ENCODE measurements at places on chromosomes 5 and 9. TPM values are rescaled to one million over a fixed set of nuclear protein-coding genes. Genes with fewer than 3 reads are reported as not detected.

DNA sequence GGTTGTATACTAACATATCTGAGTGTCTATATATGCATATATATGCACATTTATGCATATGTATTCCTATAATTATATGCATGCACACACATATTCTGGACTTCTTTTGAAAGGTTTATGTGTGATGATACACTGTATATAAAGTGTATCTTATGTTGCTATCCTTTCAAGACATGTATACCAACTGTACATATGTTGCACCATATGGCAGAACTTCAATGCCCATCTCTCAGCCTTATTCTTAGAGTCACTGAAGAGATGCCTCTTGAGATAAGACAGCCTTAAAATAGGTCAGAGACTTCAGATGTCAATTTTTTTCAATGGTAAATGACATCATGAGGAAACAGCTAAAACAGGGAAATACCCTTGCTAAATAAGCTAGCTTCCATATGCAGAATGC is 461.4 kb downstream of the SPATA31D1 start:
- DNase-seq = no peak
- H3K36me3 ChIP-seq = no peaks in the 10 kb centered on the region
- no peak overlapping the region for H3K4me3 ChIP-seq

DNA sequence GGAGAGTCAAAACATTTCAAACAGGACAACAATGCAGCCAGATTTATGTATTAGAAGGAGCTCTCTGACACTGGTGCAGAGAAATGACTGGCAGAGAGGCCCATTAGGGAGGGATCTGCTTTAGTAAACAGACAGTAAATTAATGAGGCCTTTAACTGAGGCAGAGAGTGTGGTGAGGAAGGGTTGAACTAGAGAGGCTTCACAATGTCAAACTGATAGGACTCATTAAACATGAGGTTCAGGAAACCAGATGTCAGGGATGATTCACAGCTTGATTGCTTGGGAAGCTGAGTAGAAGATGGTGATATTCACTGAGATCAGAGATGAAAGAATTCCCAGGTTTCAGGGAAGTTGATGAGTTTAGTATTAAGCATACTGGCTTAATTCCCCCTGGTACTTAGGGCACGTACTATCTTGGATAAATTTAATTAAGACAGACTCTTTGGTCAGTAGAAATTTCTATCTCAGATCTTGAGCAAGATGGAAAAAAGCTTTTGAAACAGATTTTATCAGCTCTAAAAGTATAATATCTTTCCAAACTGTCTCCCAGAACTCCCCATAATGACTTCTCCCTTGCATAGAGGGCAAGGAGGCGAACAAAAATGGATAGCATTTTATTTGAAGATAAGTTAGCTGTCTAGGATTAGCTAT is 8.6 kb upstream of the MUSK start:
- no peaks in the 10 kb centered on the region for H3K4me1 ChIP-seq
- H3K36me3 ChIP-seq = no peaks in the 10 kb centered on the region
- no peak for DNase-seq
- no peak overlapping the region for H3K27ac ChIP-seq
- H3K4me3 ChIP-seq = no peak overlapping the region

DNA sequence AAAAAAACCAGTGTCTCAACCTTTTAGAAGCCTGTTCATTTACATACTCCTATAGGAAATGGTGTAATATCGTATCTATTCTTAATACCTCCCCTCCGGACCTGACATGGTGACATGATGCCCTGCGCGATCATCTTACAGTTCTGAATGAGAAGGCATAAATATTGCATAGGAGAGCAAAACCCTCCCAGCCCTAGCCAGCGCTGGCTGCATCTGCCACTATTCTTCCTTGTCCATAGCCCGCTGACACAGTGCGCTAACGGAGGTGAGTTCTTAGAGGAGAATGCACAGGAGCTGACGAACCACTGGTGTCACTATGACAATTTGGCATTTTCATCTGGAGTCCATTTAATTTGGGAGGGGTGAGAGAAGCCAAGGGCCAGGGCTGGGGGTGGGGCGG is 290.1 kb downstream of the EFNA5 start:
- no peaks in the 10 kb centered on the region for H3K36me3 ChIP-seq
- no peak for DNase-seq
- no peaks in the 10 kb centered on the region for H3K27me3 ChIP-seq
- no peaks in the 10 kb centered on the region for H3K4me1 ChIP-seq
- H3K4me3 ChIP-seq = no peak overlapping the region

GRCh38 chr5:112479418-112479817 is 60.3 kb upstream of the EPB41L4A start:
- no peaks in the 10 kb centered on the region for H3K36me3 ChIP-seq
- no peak overlapping the region for H3K27ac ChIP-seq
- H3K4me3 ChIP-seq = no peak overlapping the region
- no peaks in the 10 kb centered on the region for H3K27me3 ChIP-seq

PRUNE2 gene
- total RNA-seq = 0.48 TPM

Measured in CD8-positive, alpha-beta memory T cell (primary cell).